ENCODE measurements at places on chromosomes 1 and 21.

DNA sequence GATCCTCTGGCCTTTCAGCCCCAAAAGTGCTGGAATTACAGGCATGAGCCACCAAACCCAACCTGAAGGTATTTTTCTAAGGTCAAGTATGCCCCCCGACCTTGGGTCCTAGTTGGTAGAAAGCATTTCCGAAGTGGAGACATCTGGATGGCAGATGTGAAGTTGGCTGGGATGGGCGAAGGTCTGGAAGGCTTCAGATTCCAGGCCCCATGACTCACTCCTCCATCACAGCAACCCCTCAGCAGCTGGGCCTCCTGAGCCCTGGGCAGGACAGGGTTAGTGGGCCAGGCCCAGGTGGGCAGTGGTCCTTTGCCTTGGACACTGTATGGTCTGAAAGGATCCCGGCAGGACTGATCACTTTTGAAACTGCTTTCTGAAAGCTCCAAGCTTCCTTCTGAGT, 23.3 kb downstream of the NAV1 start:
- DNase-seq = no peak

- DNase-seq = no peak
These were observed 62.3 kb downstream of the RUNX1 start for GRCh38 chr21:34986561-34987500.

- DNase-seq = no peak
These were observed 30.7 kb upstream of the TARBP1 start for GRCh38 chr1:234509457-234510328.

- DNase-seq = no peak
These were observed 33.9 kb downstream of the MRAP start for GRCh38 chr21:32332463-32332951.

GRCh38 chr1:211353562-211354212, 27.1 kb downstream of the TRAF5 start:
- DNase-seq = no peak

DNA sequence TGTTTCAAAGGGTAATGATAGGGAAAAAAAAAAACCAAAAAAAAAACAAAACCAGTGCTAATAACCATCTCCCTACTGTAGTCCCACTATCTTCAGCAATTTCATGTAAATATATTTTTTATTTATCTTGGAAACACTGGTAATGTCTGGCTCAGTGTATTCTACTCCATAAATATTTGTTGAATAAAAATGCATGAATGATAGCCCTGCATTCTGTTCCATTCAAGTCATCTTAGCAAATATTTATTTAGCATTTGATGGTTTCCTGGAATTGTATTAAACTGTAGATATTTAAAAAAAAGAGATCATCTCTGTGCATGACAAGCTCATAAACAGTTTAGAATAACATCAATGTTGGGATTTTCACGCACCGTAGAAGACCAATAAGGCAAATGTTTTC, 24.2 kb downstream of the IL23R start:
- DNase-seq = no peak

- DNase-seq = no peak
These were observed 77.3 kb upstream of the NEK7 start for GRCh38 chr1:198079432-198079951.

DNA sequence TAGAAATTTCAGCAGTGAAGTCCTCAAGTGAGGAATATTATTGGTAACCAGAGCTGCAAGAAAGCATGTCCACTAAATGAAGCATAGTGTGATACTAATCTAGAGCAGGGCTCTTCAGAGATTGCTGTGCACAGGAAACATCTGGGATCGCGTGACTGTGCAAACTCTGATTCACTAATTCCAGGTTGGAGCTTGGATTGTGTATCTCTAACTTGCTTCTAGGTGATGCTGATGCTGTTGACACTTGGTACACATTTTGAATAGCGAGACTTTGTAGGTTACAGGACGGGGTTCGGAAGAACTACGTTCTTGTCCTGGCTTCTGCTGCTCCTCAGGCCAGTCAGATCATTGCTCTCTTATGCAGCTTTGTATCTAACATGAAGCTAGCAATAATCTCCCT, 66.5 kb downstream of the PRRX1 start:
- DNase-seq = no peak

DNA sequence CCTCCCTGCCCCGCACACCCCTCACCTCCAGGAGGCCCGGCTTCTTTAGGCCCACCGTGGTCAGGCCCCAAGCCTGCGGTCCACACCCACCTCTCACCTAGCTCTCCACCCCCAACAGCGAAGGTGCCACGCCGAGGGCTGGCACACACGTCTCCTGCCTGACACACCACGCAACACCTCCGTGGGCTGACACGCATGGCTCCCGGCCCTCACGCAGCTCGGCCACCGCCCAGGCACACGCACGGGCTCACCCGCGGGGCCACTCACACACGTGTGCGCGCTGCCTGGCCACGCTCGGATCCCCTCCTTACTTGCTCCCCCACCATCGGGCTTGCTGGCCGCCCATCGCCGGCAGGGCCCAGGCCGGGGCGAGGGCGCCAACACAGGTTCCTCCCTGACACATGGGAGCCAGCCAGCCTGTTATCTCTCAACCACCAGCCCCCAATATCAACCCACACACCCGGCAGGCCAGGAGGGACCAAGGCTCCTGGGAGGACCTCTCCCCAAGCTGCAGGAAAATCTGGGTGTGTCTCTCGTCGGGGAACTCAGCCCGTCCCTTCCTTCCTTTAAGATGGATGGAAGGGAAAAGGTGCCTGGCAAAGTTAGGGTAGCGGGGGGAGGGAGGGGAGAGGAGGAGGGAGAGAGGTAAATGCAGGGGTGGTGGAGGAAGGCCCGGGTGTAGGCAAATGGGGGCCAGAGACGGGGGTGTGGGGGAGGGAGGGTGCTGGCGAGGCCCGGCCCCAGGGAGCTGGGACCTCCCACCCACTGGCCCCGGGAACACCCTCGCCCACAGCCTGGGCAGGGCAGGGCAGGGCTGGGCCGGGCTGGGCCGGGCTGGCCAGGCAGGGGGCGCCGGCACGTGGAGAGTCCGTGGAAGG, 546 bp downstream of the ELOVL1 start:
- DNase-seq = no peak

GRCh38 chr21:37636152-37636860, 269.7 kb downstream of the DYRK1A start:
- no peak for DNase-seq

GRCh38 chr1:111561328-111561727, 57.9 kb upstream of the ADORA3 start:
- DNase-seq = no peak

- no peak for DNase-seq
These were observed 13.3 kb upstream of the VASH2 start for GRCh38 chr1:212937034-212937433.

GRCh38 chr1:40583980-40584379, 52.5 kb downstream of the ZNF684 start:
- no peak for DNase-seq

DNA sequence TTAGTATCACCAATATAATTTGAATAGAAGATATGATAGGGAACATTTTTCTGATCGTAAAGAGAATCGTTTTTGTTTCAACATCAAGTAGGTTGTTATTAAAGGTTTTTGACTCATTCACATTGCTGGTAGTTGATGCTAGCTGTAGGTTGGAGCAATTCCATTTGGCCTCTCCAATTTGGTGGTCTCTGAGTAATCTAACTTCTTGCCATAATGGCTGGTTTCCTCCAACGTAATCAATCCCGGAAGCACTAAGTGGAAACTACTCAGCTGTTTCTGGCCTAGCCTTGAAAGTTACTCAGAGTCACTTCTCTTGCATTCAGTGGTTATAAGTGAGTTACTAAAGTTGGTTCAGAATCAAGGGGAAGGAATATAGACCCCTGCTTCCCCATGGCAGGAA, 26.0 kb downstream of the RCOR3 start:
- DNase-seq = no peak

DNA sequence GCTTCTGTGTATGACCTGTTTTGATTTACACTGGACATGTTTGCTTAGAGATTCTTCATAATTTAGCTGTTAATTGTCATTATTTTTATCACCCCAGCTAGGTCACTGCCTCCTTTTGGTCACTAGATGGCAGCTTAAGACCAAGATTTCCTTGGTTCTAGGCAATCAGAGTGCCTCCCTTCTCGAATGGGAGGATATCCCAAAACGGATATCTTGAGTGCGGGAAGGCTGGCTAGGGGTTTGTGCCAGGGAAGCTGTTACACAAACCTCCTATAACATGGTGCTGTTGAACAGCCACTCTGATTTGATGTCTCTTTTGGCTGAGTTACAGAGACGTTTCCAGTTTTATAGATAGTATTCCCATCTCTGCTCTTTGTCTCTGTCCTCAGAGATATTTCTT, 283.5 kb downstream of the S1PR1 start:
- no peak for DNase-seq

DNA sequence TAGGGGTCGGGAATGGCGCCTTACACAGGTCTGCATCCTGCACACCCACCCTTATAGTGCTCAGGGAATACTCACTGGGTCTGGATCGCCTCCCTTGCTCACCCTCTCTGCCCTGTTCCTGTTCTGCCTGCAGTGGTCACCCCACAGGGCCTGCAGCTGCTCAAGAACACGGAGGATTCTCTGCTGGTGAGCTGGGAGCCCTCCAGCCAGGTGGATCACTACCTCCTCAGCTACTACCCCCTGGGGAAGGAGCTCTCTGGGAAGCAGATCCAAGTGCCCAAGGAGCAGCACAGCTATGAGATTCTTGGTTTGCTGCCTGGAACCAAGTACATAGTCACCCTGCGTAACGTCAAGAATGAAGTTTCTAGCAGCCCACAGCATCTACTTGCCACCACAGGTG, 12.4 kb downstream of the TNN start:
- no peak for DNase-seq

DNA sequence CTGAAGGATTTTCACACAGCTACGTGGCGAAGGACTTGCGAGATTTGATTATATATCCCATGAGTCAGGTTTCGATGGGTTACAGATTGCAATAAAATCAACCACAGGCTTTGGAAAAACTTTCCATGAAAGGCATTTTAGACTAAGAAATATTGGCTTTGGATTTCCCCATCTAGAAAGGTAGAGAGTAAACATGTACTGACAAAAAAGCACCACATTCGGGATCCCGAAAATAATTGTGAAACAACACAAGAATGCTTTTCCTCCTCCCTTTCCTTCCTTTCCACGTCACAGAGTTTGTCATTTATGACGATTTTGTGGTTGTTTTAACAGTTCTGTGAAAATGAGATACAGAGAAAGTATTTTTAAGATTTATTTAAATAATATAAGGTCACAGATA, 38.5 kb downstream of the TGFB2 start:
- no peak for DNase-seq

GRCh38 chr1:24364975-24365678, 46.0 kb downstream of the GRHL3 start:
- no peak for DNase-seq

DNA sequence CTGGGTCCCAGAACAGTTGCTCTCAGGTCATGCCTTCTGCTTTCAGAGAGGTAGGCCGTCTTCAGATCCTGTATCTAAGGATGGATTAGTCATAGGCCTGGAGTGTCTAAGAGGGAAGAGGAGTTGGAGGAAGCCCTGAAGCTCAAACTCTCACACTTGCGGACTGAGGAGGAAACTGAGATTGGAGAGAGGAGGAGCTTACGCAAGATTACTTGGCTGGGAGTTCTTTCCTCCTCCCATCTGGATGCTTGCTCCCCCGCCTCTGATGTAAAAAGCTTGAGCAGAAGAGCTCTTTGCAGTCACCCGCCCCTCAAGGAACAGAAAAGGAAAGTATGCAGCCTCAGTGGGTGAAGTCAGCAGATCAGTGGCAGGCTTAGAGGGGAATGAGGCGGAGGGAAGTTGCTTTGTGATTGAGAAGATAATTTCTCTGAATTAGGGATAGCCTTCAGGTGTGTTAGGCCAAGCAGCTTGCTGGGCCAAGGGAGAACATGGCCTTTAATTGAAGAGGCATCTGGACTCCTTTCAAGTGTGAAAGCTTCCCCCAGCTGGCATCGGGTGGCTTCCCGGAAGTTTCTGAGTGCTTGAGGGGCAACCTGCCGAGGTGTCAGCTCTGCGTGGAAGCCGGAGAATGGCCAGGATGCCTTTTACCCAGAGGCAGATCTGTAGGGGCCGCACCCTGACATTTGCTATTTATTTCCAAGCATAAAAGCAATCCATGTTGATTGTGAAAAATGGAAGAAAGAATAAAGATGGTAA, 6.6 kb downstream of the ADORA1 start:
- DNase-seq = no peak

- no peak for DNase-seq
These were observed at the start of gene CAPN8 for GRCh38 chr1:223665592-223666312. TSS of gene CAPN8 (minus strand) at chr1:223665701. CDS start at chr1:223665646, 55 bp downstream.

- no peak for DNase-seq
These were observed 51.3 kb downstream of the DHRS3 start for GRCh38 chr1:12566484-12567287.

GRCh38 chr21:16912075-16912474, 600.8 kb upstream of the CXADR start:
- no peak for DNase-seq

- DNase-seq = no peak
These were observed 119.3 kb downstream of the RERE start for GRCh38 chr1:8698012-8698630.

DNA sequence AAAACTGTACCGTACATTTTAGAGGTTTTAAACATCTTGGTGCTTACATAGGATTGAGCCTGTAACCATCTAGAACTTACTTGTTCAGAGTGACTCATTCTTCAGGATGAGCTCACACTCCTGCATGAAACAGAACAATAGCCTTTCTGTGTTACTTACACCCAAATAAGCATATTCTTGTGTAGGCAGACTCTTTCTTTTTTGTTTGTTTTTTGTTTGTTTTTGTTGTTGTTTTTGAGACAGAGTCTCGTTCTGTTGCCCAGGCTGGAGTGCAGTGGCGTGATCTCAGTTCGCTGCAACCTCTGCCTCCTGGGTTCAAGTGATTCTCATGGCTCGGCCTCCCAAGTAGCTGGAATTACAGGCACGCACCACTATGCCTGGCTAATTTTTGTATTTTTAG, 3.8 kb upstream of the CA6 start:
- DNase-seq = no peak

DNA sequence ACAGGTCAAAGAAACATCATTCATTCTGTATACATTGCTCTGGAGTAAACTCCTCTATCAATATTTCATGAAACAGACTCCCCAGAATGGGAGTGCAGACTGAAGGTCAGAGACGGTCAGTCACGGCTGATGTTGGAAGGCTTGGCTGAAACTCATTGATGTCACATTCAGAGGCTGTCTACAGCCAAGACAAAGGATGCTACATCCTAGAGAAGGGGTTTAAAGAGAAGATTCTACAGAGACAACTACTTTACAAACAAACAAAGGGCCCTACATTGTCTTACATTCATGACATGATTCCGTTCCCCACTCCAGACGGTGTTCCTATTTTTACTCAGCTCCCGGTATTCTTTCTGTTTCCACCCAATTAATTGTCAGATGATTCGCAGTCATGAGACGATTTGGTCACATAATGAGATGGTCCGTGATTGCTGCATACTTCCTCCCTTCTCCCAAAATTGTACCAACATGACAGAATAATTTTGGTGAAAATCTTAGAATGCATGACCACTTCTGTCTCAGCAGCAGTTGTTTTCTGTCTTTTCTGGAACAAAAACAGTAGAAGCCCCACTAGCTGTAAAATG, 73.8 kb upstream of the VAV3 start:
- no peak for DNase-seq

Data from anterior cingulate cortex (tissue), 58 donors.